NCI-H1694 treated with DMSO at 0.1 percent for 48 hours (cell line): ENCODE measurements at places on chromosomes 1 and 21.

DNA sequence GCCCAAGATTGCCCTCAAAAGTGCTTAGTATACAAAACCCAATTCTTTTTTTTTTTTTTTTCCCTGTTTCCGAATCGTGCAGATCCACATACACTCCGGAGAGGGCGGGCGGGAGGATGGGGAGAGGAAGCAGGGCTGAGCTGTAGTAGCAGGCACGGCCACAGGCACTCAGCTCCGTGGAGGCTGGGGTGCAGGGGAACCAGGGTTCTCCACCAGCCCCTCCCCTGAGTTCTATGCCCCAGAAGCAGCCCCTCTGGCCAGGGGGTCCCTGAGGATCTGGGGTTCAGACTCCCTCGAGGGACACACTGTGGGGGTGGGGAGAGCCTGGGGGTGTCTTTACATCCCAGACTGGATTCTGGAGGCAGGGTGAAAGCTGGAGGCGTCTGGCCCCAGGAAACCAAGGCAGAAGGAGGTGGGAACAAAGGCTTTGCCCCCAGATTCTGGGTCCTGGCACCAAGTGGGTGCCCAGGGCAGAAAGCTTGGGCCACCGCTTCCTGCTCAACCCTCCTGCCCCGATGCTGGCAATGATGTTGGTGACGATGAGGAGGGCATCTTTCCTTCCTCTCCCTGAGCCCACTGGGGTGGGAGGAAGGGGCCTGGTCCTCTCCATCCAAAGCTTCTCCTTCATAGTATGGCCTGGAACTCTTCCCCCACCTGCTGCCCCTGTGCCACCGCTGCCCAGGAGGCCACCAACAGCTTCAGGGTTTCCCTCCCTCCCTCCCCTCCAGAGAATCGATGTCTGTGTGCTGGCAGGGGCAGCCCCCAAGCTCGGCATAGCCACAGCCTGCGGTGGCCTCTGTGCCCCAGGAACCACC is 106.4 kb upstream of the TARDBP start:
- no peak for DNase-seq

DNA sequence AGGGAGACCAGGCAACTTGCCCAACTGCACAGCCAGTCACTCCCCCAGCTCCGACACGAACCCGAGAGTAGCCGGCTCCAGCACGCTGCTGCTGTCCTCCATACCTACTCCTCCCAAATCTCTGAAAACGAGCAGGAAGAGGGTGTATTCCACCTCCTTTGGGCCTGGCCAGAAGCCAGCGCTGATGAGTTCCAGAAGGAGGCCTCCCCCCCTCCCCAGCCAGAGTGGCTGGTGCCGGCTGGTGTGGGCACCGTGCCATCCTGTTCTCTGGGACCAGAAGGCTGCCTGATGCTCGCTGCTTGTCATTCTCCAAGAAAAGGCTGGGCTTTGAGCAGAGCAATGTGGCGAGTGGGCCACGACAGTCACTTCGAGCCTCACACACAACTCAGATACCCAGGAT is 22.2 kb downstream of the KCNN3 start:
- peak; percentile 99 for DNase-seq

- no peak for DNase-seq
Measured at GRCh38 chr1:20785907-20786252, 1.2 kb downstream of the HP1BP3 start.

DNA sequence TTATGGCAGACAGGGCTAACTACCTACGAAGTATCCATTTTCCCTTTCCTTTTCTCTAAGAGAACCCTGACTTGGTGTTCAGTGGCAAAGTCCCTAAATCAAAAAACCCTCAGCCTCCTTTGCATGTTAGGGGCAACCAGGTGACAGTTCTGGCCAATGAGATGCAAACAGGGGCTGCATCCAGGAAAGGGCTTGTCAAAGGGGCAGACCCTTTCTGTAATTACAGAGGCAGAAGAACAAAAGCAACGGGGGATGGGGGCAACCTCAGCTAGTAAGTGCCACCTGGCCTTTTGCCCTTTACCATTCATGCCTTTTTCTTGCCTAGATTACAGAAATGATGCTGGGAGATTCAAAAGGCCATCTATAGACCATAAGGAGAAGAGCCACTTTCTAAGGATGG is 34.4 kb downstream of the GLUL start:
- peak; percentile 29 for DNase-seq

DNA sequence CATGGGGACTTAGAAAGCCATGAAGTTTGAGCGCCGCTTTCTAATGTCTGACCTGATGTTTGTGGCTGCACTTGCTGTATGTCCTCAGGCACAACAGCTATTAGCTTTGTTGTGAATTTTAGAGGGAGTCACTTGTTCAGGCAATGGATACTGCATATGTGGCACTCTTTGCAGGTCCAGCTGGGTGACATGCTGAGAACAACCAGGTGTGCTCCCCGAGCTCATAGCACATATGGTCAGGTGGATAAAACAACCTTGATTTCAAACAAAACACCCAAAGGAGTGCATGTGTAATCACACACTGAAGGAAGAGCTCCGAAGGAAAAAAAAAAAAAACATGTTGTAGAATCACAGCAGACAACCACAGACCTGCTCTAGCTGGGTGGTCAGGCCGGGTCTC is 178.6 kb downstream of the BACH1 start:
- DNase-seq = no peak
